ENCODE measurements at places on chromosomes 5 and 9.
A peak's percentile ranks its signal among the peaks of the same experiment; 100 is the strongest.

- no peak overlapping the region for H3K4me3 ChIP-seq
- no peak overlapping the region for H3K27ac ChIP-seq
- peaks cover 86% of the 10 kb centered on the region for H3K27me3 ChIP-seq
- H3K36me3 ChIP-seq, result no peaks in the 10 kb centered on the region
Observed at GRCh38 chr9:77016121-77016525, 3.3 kb upstream of the FOXB2 start.

GRCh38 chr5:117456866-117457470 is 882.3 kb upstream of the SEMA6A start:
- H3K4me3 ChIP-seq, result no peak overlapping the region
- no peaks in the 10 kb centered on the region for H3K36me3 ChIP-seq
- H3K27me3 ChIP-seq, result no peaks in the 10 kb centered on the region

GRCh38 chr5:61669531-61669930 is 337.5 kb downstream of the ZSWIM6 start:
- H3K4me3 ChIP-seq, result no peak overlapping the region
- peaks cover 6% of the 10 kb centered on the region for H3K4me1 ChIP-seq
- H3K27me3 ChIP-seq, result no peaks in the 10 kb centered on the region
- no peaks in the 10 kb centered on the region for H3K36me3 ChIP-seq

- no peak for DNase-seq
- H3K36me3 ChIP-seq, result no peaks in the 10 kb centered on the region
- H3K27me3 ChIP-seq, result no peaks in the 10 kb centered on the region
- no peaks in the 10 kb centered on the region for H3K4me1 ChIP-seq
- no peak overlapping the region for H3K27ac ChIP-seq
Observed at GRCh38 chr5:159628703-159629102, 287.6 kb upstream of the ADRA1B start.

GRCh38 chr9:78821126-78821822 is 524.3 kb downstream of the PSAT1 start:
- peak overlapping the region; percentile 58 for H3K4me3 ChIP-seq
- no peak for DNase-seq
- no peaks in the 10 kb centered on the region for H3K36me3 ChIP-seq
- H3K4me1 ChIP-seq, result no peaks in the 10 kb centered on the region

GRCh38 chr5:143886651-143887638 is 75.0 kb downstream of the HMHB1 start:
- no peaks in the 10 kb centered on the region for H3K4me1 ChIP-seq
- no peak overlapping the region for H3K27ac ChIP-seq
- DNase-seq, result no peak
- no peak overlapping the region for H3K4me3 ChIP-seq
- no peaks in the 10 kb centered on the region for H3K36me3 ChIP-seq
- no peaks in the 10 kb centered on the region for H3K27me3 ChIP-seq

DNA sequence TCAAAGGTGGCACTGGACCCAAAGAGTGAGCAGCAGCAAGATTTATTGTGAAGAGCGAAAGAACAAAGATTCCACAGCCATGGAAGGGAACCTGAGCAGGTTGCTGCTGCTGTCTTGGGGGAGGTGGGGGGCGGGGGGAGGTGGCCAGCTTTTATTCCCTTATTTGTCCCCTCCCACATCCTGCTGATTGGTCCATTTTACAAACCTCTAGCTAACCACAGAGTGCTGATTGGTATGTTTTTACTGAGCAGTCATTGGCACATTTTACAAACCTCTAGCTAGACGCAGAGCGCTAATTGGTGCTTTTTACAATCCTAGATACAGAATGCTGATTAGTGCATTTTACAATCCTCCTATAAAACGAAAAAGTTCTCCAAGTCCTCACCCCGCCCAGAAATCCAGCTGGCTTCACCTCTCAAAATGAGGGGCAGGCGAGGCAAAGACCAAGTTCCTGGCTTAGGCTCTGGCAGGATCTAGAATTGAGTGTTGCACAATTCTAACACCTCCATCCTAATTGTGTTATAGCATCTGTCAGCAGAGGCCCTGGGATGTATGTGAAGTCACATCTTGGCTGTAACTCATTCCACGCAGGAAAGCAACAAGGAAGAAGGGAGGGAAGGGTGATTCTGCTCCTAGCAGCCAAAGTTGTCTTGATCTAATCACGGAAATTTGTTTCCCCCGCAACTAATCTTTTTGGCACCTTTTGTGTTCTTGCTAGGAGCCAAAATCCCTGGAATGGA is 34.3 kb downstream of the ROR2 start:
- no peak for DNase-seq
- H3K4me1 ChIP-seq, result peaks cover 2% of the 10 kb centered on the region
- H3K27ac ChIP-seq, result no peak overlapping the region
- H3K27me3 ChIP-seq, result no peaks in the 10 kb centered on the region
- H3K4me3 ChIP-seq, result no peak overlapping the region
- H3K36me3 ChIP-seq, result no peaks in the 10 kb centered on the region

GRCh38 chr9:115046824-115047223 is 71.1 kb downstream of the TNC start:
- DNase-seq, result no peak
- no peak overlapping the region for H3K27ac ChIP-seq
- no peaks in the 10 kb centered on the region for H3K4me1 ChIP-seq
- H3K36me3 ChIP-seq, result no peaks in the 10 kb centered on the region
- no peak overlapping the region for H3K4me3 ChIP-seq
- H3K27me3 ChIP-seq, result no peaks in the 10 kb centered on the region

DNA sequence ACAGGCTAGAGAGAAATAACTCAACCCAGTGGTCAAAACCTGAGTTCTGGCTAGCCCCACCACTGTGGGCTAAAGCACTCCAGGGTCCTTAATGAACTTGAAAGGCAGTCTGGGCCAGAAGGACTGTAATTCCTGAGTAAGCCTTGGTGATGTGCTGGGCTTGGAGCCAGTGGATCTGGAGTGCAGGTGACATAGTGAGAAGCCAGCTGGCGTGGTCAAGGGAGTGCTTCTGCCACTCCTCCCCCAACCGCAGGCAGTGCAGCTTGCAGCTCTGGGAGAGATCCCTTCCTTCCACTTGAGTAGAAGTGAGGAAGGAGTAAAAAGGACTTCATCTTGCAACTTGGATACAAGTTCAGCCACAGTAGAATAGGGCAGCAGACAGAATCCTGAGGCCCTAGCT is 424.0 kb downstream of the CDH18 start:
- H3K27me3 ChIP-seq, result no peaks in the 10 kb centered on the region
- H3K36me3 ChIP-seq, result no peaks in the 10 kb centered on the region
- no peak for DNase-seq
- H3K4me1 ChIP-seq, result no peaks in the 10 kb centered on the region
- no peak overlapping the region for H3K27ac ChIP-seq

GRCh38 chr5:95624368-95624767 is 4.5 kb downstream of the GPR150 start:
- no peak for DNase-seq
- H3K4me1 ChIP-seq, result no peaks in the 10 kb centered on the region
- H3K27me3 ChIP-seq, result peaks cover 4% of the 10 kb centered on the region
- no peaks in the 10 kb centered on the region for H3K36me3 ChIP-seq
- H3K4me3 ChIP-seq, result no peak overlapping the region

DNA sequence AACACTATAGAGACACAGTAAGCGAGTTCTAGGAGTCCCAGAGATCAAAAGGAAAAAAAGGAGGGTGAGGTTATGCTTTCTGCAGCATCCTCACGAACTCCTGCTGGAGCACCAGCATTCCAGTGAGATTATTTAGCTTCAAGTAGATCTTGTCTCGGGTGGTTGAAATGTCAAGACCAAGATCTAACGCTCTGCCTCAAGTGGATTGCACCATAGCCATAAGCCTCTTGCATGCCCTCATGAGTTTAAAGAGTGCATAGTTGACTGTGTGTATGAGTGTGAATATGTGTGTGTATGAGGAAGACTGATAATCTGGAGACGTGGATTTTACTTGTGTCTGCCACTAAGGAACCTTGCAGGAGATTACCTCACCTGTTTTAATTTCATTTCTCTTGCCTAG is 335.3 kb upstream of the ADAMTSL1 start:
- DNase-seq, result no peak
- H3K36me3 ChIP-seq, result no peaks in the 10 kb centered on the region
- H3K27me3 ChIP-seq, result no peaks in the 10 kb centered on the region
- H3K27ac ChIP-seq, result no peak overlapping the region
- no peaks in the 10 kb centered on the region for H3K4me1 ChIP-seq

DNA sequence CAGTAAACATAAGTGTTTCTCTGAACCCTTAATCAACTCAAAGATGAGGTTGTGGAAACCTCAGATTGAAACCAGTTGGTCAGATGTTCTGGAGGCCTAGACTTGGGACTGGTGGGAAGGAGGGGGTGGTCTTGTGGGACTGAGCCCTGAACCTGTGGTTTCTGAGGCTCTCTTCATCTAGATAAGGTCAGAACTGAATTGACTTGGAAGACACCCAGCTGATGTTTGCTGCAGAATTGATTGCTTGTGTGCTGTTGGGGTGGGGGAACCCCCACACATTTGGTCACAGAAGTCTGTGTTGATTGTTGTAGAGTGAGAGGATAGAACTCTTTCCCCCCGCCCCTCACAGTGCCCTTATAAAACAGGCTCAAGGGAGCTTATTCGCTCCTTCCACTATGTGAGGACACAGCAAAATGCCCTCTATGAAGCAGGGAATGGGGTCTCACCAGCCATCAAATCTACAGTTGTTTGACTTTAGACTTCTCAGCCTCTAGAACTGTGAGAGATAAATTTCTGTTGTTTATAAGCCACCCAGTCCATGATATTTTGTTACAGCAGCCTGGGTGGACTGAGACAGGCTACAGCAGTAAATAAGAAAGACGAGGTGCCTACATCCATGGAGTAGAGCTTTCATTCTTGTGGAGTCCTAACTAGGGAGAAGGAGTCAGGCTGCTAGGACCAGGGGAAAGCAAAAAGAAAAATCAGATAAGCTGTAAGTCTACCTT is 25.7 kb upstream of the UGCG start:
- no peaks in the 10 kb centered on the region for H3K27me3 ChIP-seq
- H3K4me3 ChIP-seq, result no peak overlapping the region
- H3K36me3 ChIP-seq, result no peaks in the 10 kb centered on the region
- no peaks in the 10 kb centered on the region for H3K4me1 ChIP-seq
- DNase-seq, result no peak
- no peak overlapping the region for H3K27ac ChIP-seq

DNA sequence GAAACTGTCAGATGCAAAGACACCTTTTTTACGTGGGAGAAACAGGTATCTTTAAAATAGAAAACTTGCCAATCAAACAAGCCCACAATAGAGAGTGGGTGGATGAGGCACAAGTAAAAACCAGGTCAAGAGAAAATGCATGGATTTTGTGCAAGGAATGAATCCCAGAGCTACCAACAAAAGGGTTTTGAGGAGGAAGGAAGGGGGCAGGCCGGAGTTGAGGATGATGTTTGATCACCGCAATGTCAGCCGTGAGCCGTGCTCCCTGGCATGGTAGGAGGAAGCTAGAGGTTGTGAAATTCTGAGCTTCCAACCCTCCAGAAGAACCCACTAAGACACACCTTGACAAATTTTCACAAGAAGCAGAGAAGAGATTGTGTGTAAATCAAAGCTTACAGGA is 53.2 kb downstream of the HRH2 start:
- no peaks in the 10 kb centered on the region for H3K4me1 ChIP-seq
- no peak for DNase-seq
- H3K27me3 ChIP-seq, result no peaks in the 10 kb centered on the region
- H3K4me3 ChIP-seq, result no peak overlapping the region
- no peaks in the 10 kb centered on the region for H3K36me3 ChIP-seq

DNA sequence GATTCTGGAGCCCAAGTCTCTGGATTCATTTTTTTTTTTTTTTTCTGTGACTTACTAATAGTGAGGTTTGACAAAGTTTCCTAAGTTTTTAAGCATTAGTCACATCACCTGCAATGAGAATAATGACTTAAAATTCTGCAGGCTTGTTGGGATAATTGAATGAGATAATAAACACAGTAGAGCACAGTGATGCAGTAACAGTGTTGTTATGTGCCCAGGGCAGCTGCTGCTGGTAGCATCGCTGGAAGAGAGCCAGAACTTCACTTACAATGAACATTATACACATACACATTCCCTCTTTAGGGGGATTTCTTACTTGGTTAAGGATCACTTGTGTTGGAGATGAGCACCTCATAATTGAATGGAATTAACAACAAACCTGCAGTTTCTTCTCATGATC is 78.9 kb downstream of the ALDH7A1 start:
- H3K27me3 ChIP-seq, result no peaks in the 10 kb centered on the region
- H3K36me3 ChIP-seq, result no peaks in the 10 kb centered on the region
- H3K4me1 ChIP-seq, result peaks cover 4% of the 10 kb centered on the region
- no peak overlapping the region for H3K4me3 ChIP-seq
- no peak overlapping the region for H3K27ac ChIP-seq
- DNase-seq, result no peak

- peaks cover 7% of the 10 kb centered on the region for H3K4me1 ChIP-seq
- H3K4me3 ChIP-seq, result no peak overlapping the region
- no peaks in the 10 kb centered on the region for H3K36me3 ChIP-seq
- H3K27me3 ChIP-seq, result no peaks in the 10 kb centered on the region
- DNase-seq, result no peak
Observed at GRCh38 chr9:69389437-69389995, 64.5 kb downstream of the ENTREP1 start.

GRCh38 chr5:160643616-160644240 is 208.3 kb downstream of the ATP10B start:
- DNase-seq, result no peak
- H3K4me3 ChIP-seq, result no peak overlapping the region
- H3K36me3 ChIP-seq, result no peaks in the 10 kb centered on the region
- no peak overlapping the region for H3K27ac ChIP-seq

- H3K27ac ChIP-seq, result no peak overlapping the region
- no peaks in the 10 kb centered on the region for H3K36me3 ChIP-seq
- peaks cover 3% of the 10 kb centered on the region for H3K4me1 ChIP-seq
Observed at GRCh38 chr9:38000332-38000731, 68.7 kb downstream of the SHB start.

GRCh38 chr5:38341056-38341455 is 82.7 kb downstream of the EGFLAM start:
- no peak overlapping the region for H3K4me3 ChIP-seq
- no peaks in the 10 kb centered on the region for H3K36me3 ChIP-seq
- no peaks in the 10 kb centered on the region for H3K4me1 ChIP-seq
- DNase-seq, result no peak

GRCh38 chr5:175797521-175798038 is 73.8 kb upstream of the CPLX2 start:
- H3K27me3 ChIP-seq, result no peaks in the 10 kb centered on the region
- no peaks in the 10 kb centered on the region for H3K4me1 ChIP-seq
- DNase-seq, result no peak
- H3K4me3 ChIP-seq, result no peak overlapping the region
- H3K36me3 ChIP-seq, result no peaks in the 10 kb centered on the region
- H3K27ac ChIP-seq, result no peak overlapping the region

- H3K4me1 ChIP-seq, result no peaks in the 10 kb centered on the region
- no peaks in the 10 kb centered on the region for H3K27me3 ChIP-seq
- H3K27ac ChIP-seq, result no peak overlapping the region
- H3K4me3 ChIP-seq, result no peak overlapping the region
- DNase-seq, result no peak
Observed at GRCh38 chr5:30765227-30765626, 428.3 kb upstream of the CDH6 start.
